ENCODE measurements at places on chromosomes 12 and 14.

DNA sequence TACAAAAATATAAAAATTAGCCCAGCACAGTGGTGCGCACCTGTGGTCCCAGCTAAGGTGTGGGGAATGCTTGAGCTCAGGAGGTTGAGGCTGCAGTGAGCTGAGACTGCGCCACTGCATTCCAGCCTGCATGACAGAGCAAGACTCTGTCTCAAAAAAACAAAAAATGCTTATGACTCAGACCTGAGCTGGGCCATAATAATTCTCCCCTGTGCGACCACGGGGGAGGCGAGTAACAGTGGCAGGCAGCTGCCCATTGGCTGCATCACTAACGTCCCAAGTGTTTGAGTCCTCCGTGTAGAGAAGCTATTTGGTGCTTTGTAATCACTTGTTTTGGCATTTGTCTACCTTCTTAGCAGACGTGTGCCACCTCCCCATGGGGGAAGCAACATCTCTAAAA is 24.9 kb downstream of the PSMC1 start:
- no peak for DNase-seq

- DNase-seq, result no peak
These were observed 26.8 kb upstream of the CLIP1 start for GRCh38 chr12:122449317-122449716.

GRCh38 chr14:89348722-89349121 is 68.3 kb downstream of the FOXN3 start:
- DNase-seq, result no peak

DNA sequence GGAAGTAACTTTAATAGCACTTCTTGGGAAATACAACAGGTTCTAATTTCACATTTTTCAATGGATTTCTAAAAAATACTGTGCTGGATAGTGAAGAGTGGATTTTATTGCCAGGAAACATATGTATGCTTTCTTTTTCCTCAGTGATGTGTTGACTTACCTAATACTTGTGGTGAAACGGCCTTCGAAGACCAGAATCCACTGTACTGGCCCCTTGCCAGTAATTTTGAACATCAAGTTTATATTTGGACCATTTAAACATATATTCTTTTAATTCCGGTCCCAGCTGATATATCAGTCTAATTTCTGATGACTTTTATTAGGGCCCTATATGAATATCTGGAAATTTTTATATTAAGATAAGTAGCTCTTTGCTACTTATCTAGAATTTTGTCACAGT is 1.8 kb downstream of the MSRB3 start:
- no peak for DNase-seq

DNA sequence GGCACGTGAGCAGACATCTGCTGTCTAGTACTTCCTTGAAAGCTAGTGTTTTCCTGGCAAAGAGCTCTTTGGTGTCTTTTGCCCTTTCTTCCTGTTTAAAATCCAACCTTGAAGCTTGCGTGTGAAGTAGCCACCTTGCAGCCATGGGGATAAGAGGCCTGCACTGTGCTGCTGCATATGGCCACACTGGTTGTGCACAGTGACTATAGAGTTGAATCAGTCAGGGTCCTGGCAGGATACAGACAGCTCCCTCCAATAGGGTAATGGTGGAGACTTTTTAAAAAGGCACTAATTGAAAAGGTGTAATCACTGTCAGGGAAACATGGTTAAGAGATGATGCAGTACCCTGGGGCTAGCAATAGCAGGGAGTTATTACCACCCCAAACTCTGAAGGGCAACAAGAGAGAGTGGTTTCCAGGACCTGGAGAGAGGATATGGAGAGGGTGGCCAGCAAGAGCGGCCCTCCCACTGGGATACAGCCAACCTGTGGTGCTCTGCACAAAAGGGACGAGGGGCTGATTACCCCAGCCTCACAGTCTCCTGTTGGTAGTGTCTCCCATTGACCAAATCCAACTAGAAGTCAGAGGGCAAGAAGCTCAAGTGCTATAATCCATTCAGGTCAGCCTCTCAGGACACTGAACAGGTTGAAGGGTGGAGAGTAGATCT is 4.8 kb upstream of the GLT8D2 start:
- DNase-seq, result no peak

GRCh38 chr14:76501156-76501720 is 125.3 kb downstream of the ESRRB start:
- DNase-seq, result no peak

DNA sequence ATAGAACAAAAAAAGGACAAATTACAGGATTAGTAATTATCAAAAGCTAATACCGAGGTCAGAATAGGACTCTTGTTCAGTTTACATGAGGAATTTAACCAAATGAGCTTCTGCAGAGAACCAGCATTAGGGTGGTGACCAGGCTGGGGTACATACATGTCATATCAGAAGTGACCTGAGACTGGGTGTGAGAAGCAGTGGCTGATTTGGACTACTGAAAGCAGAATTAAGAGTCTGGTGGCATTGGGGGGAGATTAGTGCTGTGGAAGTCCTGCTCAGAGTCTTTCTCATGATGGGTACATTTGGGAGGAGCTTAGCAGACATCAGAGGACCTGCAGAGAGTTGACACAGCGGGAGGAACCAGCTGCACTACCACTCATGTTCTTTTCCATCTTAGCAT is 21.7 kb downstream of the TRAF3 start:
- no peak for DNase-seq

GRCh38 chr12:96263449-96263902 is 69.3 kb downstream of the ELK3 start:
- DNase-seq, result no peak

GRCh38 chr12:120680165-120680738 is 6.7 kb upstream of the MLEC start:
- no peak for DNase-seq

- no peak for DNase-seq
These were observed 33.5 kb downstream of the SLC6A12 start for GRCh38 chr12:180445-180844.

GRCh38 chr14:33986804-33987203 is 35.9 kb upstream of the EGLN3 start:
- DNase-seq, result no peak

DNA sequence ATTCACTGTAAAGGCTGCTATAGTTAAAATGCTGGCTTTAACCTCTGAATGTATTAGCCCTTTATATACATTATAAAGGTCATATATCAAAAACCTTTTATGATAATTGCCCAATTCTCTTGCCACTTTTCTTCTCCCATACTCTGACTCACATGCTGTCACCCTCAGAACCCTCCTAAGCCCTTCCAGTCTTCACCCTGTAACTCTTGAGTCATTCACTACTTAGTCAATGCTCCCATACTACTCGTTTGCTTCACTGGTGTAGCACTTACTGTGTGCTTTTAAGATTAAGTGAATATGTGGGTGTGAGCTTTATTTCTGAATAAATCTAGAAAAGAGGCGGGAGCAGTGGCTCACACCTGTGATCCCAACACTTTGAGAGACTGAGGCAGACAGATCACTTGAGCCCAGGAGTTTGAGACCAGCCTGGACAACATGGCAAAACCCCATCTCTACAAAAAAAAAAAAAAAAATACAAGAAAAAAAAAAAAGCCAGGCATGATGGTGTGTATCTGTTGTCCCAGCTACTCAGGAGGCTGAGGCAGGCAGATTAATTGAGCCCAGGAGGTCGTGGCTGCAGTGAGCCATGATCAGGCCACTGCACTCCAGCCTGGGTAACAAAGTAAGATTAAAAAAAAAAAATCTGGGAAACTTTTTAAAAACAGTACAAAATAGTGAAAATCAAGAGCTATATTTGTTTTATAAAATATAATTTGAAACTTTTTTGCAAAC is 37.6 kb downstream of the SPATA7 start:
- DNase-seq, result no peak

GRCh38 chr12:94109160-94109559 is 39.2 kb upstream of the PLXNC1 start:
- DNase-seq, result no peak

GRCh38 chr12:116123451-116124258 is 153.8 kb downstream of the MED13L start:
- no peak for DNase-seq

- DNase-seq, result no peak
These were observed 153.0 kb downstream of the PHETA1 start for GRCh38 chr12:111215881-111216280.

DNA sequence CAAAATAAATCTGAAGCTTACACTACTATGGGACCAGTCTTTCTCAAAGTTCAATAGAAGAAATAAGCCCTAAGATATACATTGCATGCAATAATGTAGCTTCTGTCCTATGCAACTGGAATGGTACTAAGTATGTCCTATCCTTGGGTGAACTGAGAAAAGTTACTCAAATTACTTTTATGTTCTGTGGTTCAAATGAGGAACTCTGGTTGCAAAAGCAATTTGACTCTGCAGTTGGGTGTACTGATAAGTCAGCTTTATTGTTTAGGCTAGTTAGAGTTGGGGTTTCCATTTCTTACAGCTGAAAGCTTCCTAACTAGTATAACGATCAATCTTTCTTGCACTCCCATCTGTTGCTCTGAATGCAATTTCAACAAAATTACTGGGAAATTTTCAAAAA is 29.2 kb downstream of the GPR135 start:
- no peak for DNase-seq

GRCh38 chr14:79614448-79614847 is 596.9 kb downstream of the DIO2 start:
- no peak for DNase-seq

GRCh38 chr12:132496710-132497109 is 6.8 kb downstream of the FBRSL1 start:
- DNase-seq, result no peak

- DNase-seq, result no peak
These were observed 13.1 kb downstream of the EMP1 start for GRCh38 chr12:13209436-13210235.

- no peak for DNase-seq
These were observed 121.2 kb downstream of the ZNF664 start for GRCh38 chr12:124094188-124094587.

GRCh38 chr14:100440758-100441203 is 117.6 kb downstream of the SLC25A47 start:
- DNase-seq, result no peak

- DNase-seq, result no peak
These were observed 394.2 kb downstream of the NUAK1 start for GRCh38 chr12:105744371-105745058.

GRCh38 chr14:95495538-95496025 is 20.9 kb downstream of the SYNE3 start:
- no peak for DNase-seq

GRCh38 chr12:14774906-14775635 is 28.2 kb downstream of the WBP11 start:
- peak; percentile 6 for DNase-seq

DNA sequence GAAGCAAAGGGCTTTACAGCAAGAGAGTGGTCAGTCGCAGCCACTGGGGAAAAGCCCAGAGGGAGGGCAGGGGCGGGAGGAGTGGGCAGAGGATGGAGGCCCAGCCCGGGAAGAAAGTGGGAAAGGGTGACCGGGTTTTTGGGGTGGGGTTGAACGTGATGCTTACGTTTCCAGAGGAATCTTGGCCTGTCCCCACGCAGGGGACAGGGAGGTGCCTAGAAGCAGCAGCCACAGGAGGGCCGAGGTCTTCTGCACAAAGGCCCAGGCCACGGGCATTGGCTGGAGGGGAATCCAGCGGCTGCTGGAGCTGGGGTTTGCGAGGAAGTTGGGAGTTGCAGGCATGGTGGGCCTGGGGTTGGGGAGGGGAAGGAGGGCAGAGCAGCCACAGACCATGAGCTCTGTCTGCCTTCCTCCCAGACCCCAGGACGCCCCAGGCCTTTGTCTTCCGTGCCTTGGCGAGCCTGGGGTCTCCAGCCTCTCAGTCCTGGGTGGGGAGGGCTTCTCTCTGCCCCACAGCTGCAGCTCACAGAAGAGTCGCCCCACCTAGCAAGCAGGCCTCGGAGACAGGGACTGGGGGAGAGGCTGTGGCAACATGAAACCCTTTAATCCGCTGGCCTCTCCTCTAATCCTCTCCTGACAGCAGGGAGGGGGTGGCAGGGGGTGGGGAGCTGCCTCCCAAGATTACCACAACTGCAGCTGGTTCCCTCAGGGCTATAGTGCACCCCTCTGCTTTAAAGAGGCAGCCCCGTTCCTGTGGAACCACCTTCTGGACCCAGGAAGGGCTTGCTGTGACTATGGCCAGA is at the start of gene CACNA2D4:
CACNA2D4 (minus strand) TSS at position 572 of the 803 bp plus-strand sequence; CDS start at position 393, 179 bp downstream.
- DNase-seq, result no peak

DNA sequence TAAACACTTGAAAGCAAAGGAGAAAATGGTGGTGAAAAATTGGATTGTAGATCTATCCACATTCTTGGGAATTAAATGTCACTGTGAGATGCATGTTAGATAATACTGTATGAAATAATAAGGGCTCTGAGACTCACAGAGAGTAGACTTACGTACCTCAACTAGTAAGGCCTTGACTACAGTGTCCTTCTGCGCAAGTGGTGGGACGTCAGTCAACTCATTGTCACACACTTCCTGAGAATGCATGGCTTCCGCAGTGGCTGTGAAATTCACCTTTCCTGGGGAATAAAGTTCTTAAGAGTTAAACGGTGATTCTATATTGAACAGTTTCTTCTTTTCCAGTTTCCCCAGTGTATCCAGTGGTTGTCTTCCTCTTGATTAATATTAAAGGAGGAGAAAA is 32.6 kb upstream of the PZP start:
- DNase-seq, result no peak

- no peak for DNase-seq
These were observed 355.3 kb upstream of the SFSWAP start for GRCh38 chr12:131355361-131356245.

GRCh38 chr12:28217805-28218204 is 27.5 kb downstream of the CCDC91 start:
- no peak for DNase-seq

GRCh38 chr14:66401449-66402095 is 84.6 kb upstream of the CCDC196 start:
- no peak for DNase-seq

DNA sequence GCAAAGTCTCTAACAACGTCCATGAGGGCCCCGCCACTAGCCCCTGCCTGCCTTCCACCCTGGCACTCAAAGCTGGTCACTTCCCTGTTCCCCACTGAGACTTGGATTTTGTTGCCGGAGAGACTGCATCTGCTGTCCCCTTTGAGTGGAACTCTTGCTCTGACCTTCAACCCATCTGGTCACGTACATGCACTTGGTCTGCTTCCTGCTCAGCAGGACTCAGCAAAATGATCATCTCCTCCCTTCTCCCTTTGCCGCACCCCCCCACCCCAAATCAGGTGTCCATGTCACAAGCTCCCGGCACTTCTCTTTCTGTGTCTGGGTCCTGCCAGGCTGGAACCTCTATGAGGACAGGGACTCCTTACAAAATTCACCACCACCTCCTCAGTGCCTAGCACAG is 180.9 kb downstream of the CHST11 start:
- DNase-seq, result no peak

- no peak for DNase-seq
These were observed 150.0 kb upstream of the CRY1 start for GRCh38 chr12:107243341-107243740.

- DNase-seq, result no peak
These were observed 385.8 kb downstream of the MED13L start for GRCh38 chr12:115891556-115892164.

DNA sequence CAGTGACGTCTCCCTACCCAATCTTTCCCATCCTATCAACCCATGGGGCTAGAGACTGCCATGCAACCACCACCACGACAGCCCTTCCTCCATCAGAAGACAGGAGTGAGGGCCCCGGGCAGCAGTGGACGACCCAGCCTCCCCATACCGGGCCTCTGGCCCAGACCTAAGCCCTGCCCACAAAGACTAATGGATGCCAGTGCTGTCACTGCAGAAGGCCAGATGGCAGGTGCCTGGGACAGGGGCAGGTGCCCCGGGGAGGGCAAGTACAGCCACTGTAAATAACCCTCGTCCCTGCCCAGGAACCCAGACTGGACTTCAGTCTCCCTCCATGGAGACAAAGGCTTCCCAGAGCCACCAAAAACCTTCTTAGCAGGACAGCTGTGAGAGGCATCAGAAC is 20.3 kb upstream of the HSPB8 start:
- no peak for DNase-seq

Data from effector memory CD4-positive, alpha-beta T cell (primary cell).